AG09309 (cell line): ENCODE measurements at places on chromosomes 6 and 20.

GRCh38 chr6:110897433-110897832, 22.8 kb downstream of the AMD1 start:
- DNase-seq = no peak

DNA sequence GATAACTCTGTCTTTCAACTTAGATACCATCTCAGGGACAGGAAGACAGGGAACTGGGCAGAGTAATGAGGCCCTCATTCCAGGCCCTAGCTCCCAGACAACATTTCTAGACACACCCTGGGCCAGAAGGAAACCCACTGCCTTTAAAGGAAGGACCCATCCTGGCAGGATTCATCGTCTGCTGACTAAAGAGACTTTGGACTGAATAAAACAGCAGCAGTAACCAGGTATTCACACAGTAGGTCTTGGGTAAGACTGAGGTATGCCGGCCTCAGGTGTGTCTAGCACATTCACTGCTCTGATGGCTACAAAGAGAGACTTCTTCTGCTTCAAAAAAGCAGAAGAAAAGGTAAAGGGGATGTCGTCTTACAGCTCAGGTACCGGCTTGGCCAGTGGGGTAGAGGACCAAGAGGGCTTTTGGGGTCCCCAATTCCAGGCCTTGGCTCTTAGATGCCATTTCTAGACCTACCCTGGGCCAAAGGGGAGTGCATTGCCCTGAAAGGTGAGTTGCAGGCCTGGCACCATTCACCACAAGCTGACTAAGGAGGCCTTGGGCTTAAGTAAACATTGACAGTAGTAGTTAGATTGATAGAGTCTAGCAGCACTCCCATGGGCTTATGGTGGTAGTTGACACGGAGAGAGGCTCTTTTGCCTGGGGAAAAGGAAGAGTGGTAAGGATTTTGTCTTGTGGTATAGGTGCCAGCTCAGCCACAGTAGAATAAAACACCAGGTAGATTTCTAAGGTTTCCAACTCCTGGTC, 13.4 kb downstream of the SNX14 start:
- DNase-seq = no peak

GRCh38 chr20:10553326-10553984, 118.3 kb downstream of the SLX4IP start:
- DNase-seq = no peak

GRCh38 chr20:36825385-36826104, 50.4 kb upstream of the TLDC2 start:
- DNase-seq = no peak

- DNase-seq = no peak
Observed at GRCh38 chr6:43302126-43302525, 4.1 kb downstream of the SLC22A7 start.

DNA sequence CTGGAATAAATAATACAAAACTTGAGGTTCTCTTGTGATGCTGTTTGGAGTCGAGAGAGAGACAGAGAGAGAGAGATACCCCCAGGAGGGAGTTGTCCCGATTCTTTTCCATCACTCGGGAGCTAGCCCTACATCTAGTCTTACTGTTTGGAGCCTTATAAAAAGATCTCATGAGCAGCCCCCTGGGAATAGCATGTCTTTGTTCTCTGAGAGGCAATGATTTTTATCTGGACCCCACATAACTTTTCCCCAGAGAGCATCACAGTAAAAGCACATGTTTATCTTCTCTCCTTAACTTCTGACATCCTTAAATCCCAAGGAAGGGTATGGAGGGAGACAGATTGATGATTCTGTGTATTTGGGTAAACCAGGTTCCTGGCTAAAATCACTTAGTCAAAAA, 20.9 kb upstream of the HLA-DOA start:
- no peak for DNase-seq

GRCh38 chr20:64161356-64162238, 2.7 kb upstream of the MYT1 start:
- DNase-seq = no peak

DNA sequence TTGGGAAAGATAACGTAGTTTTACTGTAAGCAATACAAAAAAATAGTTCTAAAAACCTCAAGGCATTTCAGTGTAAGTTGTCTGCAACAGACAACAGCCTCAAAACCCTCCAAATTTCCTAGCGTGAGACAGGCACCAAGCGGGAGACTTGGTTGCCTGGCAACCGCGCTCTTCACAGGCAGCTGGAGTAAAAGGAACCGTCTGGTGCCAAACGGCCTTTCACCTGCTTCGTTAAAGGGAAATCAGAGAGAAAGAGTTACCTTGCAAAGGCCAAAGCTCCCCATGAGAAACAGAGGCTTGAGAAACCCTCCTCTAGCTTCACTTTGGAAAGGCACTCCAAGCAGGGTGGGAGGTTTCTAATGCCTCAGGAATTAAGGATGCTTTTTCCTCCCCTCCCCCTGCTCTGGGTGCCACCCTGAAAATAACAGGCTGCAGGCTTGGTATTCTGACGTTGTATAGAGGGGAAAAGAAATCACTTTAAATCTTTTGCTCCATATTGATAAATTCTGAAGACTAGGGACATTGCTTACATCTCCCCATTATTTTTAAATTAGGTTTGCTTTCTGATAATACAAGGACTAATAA, 129.7 kb upstream of the UFL1 start:
- DNase-seq = no peak
